ENCODE measurements at places on chromosomes 2 and 18. TPM values are rescaled to one million over a fixed set of nuclear protein-coding genes. Genes with fewer than 3 reads are reported as not detected.

The CIB4 gene
- not detected for total RNA-seq

The PLEKHH2 gene
- 4.8 TPM for total RNA-seq

The TMEM198 gene
- total RNA-seq: 0.53 TPM

The SIX2 gene
- not detected for total RNA-seq

The TLX2 gene
- total RNA-seq: not detected

All from myometrial cell (primary cell).